ENCODE measurements at places on chromosomes 3 and 15.

DNA sequence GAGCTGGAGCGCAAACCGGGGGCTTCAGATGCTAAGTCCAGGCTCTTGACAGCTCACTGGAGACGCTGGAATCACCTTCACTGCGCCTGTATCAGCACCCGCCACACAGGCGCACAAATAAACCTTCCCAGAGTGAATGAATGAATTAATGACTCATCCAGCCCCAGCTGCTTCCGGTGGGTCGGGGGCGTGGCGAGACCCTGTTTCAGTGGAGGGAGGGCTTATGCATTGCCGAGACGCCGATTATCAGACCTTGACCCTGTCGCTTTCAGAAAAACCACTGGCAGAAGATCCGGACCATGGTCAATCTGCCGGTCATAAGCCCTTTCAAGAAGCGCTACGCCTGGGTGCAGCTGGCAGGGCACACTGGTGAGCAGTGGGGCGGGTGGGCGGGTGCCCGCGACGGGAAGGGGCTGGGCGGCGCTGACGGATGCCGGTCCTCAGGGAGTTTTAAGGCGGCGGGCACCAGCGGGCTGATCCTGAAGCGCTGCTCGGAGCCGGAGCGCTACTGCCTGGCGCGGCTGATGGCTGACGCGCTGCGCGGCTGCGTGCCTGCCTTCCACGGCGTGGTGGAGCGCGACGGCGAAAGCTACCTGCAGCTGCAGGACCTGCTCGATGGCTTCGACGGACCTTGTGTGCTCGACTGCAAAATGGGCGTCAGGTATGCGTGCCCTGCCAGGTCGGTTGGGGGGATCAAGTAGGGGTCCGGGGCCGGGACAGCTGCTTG, 7.7 kb downstream of the ITPKA start:
- DNase-seq = peak; percentile 44

DNA sequence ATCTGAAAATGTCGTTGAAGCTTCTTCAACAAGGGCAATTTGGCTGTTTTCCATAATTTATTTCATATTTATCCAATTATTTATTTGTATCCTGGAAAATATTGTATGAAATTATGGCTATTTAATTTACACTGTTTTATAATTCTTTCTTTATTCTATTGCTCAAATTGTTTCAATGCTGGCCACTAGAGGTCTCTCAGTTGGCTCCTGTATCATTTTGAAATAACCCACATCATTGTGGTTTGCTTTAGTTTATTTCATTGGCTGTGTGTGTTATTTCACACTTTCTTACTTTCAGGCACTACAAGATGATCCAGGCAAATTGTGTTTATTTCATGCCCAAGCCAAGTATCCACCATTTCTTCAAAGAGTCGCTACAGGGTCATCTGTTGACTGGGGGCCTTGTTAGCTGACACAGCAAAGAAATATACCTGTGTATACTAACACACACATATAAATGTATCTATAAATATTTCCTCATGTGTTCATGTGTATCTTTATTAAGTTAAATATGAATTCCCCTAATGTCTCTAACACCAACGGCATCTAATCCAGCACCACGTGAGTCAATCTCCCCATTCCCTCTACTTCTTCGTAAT, 86.2 kb downstream of the NPAP1 start:
- DNase-seq = peak; percentile 19

DNA sequence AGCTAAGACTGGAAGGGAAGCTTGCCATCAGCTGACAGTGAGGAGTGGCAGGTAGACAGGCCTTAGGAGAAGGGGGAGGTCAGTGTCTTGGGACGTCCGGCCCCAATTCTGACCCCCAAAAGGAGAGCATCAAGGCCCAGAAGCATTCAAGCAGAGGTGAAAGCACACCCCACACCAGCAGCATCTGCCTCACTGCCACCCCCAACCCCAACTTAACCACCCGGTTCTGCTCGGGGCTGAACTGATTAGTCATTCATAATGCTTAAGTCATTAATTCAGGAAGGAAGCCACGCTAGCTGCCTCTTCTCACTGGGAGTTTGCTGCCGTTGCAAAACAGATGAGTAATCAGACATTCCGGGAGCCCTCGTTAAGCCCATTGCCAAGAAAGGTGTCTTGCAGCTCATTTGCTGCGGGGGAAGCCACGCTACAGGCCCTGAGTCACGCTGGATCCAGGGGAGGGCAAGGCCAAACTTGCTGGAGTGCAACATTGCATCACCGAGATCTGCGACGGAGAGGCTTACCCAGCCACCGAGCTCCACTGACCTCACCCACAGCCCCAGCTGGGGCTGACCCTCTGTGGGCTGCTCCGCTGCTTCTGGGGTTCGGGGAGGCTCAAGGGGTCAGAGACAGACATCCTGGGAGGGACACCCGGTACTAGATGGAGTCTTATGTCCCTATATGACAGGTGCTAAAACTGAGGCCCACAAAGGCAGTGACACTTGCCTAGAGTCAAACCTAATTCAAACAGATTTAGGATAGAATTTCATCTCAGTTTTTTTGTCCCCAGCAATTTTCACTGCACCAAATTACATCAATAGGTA, 46.4 kb upstream of the HES1 start:
- peak; percentile 97 for DNase-seq

GRCh38 chr15:42511007-42511391, 15.6 kb downstream of the SNAP23 start:
- peak; percentile 84 for DNase-seq

GRCh38 chr3:146454796-146455195, 14.6 kb downstream of the PLSCR2 start:
- peak; percentile 27 for DNase-seq

- DNase-seq = no peak
These were observed 339.3 kb downstream of the NSUN3 start for GRCh38 chr3:94402126-94402525.

- peak; percentile 18 for DNase-seq
These were observed 21.4 kb upstream of the ZBED2 start for GRCh38 chr3:111616417-111617105.

DNA sequence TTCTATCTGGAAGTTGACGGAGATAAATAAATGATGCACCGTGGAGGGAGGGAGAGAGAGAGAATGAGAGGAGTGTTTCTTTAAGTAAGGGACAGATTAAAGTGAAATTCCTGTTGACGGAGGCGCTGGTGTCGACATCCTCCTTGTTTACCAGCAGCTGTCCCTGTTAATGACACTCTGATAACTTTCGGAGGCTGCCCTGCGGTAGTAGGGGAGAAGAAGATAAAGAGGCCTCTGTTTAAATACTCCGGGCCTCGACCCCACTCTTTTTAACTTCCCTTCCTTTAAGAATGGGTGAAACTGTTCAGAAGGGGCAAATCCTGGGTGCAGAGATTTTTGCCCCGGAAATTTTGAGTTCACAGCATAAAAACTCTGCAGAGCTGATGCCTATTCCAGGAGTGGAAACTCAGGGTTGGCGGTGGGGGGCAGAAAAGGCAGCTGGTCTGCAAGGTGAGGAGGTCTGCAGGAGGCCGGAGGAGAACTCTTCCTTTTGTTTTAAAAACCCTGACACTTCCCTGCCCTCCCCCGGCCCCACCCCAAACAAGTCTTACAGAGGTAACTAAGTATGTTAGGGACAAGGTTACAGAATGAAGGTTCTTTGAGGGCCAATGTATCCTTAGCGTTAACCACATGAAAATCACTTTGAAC, 276.6 kb upstream of the NR2F2 start:
- no peak for DNase-seq

DNA sequence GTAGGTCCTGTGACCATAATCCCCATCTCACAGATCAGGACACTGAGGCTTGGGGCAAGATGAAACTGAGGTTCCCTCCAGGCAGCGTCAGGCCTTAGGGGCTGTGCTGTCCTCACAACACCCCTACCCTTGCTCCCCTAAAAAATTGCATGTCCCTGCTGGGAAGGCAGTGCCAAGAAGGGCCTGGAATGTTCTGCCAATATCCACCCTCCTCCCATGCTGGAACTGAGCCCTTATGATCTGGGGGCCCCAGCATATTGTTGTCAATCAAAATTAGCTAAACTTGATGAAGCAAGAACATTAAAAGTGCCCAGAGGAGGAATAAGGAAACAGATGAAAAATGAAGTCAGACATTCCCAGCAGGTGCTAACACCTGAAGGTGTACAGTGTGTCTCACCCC, 13.4 kb upstream of the RTP3 start:
- DNase-seq = no peak

- DNase-seq = no peak
These were observed 79.8 kb downstream of the EPHB1 start for GRCh38 chr3:134874737-134875413.

DNA sequence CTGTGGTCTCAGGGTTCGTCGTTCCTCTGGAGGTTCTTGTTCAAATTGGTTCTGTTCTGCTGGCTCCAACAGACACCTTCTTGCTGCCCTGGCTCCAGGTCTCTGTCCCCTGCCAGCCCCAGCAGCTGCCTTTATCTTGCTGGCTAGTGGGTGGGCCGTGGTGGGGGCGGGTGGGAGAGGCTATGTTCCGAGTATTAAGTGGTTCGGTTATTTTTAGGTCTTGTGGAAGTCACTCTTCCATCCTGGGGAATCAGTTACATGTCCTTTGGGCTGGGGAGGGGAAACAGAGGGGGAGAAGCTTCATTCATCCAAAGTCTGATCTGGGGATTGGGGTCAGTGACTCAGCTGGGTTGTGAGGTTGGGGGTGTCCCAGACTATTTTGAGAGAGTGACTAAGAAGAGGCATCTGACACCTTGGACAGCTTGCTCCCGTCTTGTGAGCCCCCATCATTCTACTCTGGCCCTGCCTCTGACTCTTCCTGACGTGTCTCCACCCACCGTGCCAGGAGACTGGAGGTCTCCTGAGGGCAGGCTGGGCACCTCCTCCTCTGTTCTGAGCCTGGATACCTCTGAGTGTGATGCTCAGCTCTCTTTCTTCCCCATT, at the start of gene XIRP1:
Gene XIRP1 (minus strand): TSS at position 106 of the 603 bp plus-strand sequence. CDS start 3,150 bp downstream, outside the sequence.
- peak; percentile 33 for DNase-seq

DNA sequence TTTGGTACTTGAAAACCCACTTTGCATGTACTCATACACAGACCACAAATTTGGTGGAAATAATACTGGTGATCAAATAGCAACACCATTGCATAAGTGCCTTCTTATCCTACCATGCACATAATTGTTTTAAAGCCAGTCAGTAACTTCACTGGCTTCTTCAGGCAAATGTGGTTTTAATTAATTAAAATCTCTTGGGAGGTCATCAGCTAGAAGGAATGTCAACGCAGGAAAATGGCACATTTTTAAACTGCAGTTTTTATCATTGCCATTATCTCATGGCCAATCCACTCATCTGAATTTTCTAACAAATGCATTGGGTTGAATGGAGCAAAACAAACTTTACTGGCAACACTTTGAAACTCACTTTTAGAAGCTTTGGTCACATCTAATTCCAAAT, 105.7 kb upstream of the ZPLD1 start:
- DNase-seq = no peak

GRCh38 chr3:29067007-29067406, 213.9 kb upstream of the RBMS3 start:
- peak; percentile 57 for DNase-seq
